Frontal cortex (tissue), 4 donors: ENCODE measurements at places on chromosomes 2 and 18.

DNA sequence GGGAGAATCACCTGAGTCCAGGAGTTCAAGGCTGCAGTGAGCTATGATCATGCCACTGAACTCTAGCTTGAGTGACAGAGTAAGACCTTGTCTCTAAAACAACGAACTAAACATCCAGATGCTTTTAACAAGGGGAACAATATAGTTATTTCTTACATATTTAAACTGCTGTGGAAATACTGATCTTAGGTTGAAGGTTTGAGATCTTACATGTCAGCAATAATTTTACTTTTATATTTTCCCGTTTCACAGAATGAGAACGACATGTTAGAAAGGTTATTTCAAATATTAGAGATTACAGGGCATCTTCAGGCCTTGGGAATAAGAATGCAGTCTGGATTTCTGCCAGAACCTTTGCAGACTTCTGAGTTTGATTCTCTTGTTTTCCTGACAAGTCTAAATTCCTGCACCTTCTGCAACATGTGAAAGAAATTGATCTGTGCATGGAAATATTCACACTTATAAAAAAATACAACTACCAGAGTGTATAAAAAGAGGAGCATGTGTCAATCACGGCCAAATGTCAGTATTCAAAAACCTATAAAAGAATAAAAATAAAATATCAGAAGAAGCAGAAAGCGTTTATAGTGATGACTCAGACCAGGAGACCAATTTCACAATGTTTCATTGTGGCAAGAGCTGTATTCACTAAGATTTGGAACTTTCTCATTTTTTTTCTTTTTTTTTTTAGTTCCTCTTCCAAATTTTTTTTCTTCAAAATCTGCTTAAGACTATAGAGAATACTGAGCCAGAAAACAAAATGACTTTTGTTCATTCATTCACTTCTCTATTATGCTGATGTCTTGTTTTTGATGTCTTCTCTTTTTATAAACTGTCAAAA, 29.6 kb downstream of the COLEC12 start:
- DNase-seq, result no peak

GRCh38 chr2:175853616-175853890, 148.5 kb downstream of the LNPK start:
- no peak for DNase-seq

DNA sequence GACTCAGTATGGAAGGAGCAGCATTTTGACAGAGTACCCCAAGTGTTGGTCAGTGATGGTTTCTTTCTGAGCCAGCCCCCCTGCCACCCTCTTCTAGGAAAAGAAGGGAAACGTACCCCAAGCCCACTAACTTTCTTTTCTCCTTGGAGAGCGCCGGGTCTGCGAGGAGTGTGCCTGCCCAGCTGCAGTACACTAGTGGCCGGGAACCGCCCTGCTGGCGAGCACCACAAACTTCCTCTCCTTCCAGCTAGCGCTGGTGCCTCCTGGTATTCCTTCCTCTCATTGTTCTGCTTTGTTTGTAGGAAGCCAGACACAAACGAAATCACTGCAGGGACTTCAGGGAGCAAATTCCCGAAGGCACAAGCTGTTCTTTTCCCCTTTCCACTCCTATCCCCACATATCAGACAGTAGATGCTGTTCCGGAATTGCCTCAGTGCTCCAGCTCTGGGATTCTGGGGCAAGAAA, 1.8 kb downstream of the CCDC85A start:
- no peak for DNase-seq

DNA sequence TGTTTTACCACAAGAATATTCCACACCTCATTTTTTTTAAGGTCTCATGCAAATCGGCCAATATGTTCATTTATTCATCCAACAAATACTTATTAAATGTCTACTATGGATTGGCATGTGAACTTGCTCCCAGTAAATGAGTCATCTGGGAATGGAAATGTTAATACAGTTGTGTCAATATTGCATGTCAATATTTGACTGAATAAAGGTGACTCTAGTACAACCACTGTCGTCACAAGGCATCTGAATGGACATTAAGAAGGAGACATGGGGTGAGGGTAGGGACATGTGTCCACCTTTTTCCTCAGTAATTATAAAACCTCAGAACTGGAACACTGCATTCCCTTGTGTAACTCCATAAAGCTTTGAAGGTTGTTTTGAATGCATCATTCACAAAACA, 365.4 kb downstream of the ADCYAP1 start:
- DNase-seq, result no peak

DNA sequence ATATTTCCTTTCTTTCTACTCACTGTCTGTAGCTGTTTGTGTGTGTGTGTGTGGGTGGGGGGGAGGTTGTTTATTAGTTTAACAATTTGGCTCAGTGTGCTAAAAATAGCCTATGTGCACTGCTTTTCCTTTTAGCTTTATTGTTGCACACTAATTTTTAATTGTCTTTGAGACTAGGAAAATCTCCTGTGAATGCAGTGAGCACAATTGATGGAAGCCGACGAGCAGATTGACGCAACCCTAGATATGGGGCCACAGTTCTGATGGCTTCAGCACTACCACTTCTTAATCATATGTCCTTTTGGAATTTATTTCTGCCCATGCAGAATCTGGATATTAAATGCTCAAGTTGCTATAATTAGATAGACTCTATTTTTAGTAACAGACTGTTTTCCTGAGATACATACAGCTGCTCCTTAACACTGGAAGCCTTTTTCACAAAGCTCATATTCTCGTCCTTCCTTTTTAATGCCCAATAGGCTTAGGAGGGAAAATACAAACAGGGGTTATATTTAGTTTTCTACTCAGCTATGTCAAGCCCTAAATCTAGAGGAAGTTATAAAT, 109.1 kb downstream of the IRS1 start:
- DNase-seq, result peak; percentile 6

DNA sequence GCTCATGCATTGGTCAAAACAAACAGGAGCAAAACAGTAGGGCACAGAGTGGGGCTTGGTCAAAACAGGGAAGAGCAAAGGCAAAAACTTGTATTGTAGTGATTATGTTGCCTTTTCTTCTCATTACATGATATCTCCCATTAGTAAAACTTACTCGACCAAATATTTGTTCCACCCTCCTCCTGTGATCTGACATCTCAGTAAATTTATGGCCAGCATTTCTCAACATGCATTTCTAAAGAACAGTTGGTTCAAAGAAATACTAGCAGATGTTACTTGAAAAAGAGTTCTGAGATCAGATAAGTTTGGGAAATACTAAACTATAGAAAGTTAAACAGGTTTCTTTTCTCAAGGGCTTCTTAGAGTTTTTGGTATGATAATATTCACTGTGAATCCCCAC, 423.1 kb downstream of the FIGN start:
- DNase-seq, result no peak

DNA sequence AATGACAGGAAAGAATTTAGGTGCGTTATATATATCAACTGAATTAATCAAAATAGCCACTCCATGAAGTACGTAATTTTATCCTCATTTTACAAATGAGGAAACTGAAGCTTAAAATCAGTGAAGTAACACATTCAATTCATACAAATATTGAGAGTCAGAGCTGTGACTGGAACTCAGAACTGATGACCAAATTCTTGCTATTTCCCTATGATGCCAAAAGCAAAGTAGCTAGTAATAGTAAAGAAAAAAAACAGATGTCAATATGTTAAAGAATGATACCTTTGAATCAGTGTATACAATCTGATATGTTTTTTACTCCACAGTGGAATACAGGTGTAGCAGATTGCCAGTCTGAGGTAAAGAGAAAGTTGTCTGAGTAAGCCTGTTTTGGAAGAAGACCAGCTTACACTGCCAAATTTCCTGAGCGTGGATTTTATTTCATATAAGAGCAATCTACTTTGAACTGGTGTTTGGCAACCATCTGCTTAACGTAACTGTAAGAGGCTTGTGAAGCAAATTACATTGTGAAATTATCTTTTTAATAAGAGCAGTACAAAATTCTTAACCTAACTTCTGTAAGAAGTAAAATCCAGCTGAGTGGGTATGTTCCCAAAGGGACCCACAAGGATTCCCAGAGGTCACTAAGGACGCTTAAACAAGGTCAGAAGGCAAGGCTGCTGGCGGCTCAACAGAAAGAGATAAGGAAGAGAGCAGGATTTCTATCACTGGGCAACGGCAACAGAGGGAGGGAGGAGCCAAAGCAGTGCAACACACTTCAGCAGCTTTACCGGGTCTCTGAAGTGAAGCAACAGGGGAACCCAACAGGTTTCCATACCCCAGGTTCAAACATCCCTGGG, 85.6 kb downstream of the IKZF2 start:
- no peak for DNase-seq

DNA sequence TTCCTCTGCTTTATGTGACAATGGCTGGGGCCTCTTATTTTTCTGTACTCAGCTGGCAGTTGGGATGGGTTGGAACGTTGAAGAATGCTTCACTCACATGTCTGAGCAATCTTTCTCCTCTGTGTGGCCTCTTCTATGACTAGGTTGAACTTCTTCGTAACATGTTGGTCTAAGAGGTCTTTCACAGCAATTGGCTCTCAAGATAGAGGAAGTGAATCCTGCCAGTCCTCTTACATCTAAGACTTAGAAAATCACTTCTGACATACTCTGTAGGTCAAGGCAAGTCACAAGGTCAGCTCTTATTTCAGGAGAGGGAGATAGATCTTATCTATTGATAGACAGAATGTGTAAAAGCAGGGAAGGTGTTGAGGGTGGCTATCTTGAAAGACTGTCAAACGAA, 174.1 kb downstream of the NYAP2 start:
- no peak for DNase-seq

DNA sequence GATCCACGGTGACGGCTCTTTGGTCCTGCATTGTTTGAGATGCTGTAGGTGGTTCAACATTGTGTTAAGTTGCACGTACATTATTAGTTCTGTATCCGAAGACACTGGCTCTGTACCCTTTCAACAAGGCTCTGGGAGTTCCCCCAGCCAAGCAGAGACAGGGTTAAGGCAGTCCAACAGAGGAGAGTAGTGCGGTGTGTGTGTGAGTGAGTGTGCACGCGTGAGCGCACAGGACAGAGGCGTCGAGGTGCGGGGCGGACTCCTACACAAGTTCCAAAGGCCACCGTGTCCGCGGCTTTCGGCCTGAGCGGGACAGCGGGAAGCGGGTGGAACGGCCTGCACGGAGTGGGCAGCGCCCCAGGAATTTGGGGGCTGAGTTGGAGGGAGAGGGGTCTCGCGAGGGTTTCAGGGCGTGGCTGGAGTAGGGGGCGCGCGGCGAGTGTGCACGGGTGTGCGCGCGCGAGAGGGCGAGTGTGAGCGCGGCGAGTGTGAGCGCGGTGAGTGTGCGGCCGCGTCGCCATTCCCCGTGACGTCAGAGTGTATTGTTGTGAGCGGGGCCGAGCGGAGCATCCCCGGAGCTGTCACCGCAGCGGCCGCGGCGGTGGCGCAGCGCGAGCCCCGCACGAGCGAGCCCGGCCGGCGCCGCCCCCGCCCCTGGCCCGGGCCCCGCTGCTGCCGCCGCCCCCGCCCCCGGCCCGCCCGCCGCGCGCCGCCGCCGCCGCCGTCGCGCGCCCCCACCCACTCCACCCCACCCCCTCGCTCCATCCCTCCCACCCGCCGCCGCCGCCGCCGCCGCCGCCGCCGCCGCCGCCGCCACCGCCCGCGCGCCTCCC, at the start of gene ASXL3:
Gene ASXL3 (plus strand): TSS at position 535 of the 833 bp plus-strand sequence. CDS start 413 bp downstream, outside the sequence.
- peak; percentile 76 for DNase-seq

DNA sequence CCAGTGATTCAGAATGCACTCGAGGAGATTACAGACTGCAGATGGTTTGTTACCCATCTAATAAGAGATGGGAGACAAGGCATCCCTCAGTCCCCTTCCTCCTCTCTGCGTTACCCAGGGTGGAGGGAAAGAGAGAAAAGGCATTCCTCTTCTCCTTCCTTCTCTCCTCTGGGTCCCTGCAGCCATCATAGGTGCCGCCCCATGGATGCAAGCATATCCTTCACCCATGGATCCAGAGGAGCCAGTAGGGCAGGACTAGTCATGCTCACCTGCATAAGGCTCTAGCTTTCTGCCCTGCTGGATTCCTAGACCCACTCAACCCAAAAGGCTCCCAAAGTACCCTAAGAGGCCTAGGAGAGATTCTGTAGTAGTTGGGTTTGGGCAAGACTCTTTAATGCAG, 20.4 kb downstream of the CMPK2 start:
- no peak for DNase-seq

GRCh38 chr18:2312440-2312839, 258.9 kb downstream of the METTL4 start:
- no peak for DNase-seq

- no peak for DNase-seq
Observed at GRCh38 chr2:225464346-225465025, 65.0 kb downstream of the NYAP2 start.

- no peak for DNase-seq
Observed at GRCh38 chr2:119694845-119695521, 16.0 kb downstream of the TMEM177 start.

DNA sequence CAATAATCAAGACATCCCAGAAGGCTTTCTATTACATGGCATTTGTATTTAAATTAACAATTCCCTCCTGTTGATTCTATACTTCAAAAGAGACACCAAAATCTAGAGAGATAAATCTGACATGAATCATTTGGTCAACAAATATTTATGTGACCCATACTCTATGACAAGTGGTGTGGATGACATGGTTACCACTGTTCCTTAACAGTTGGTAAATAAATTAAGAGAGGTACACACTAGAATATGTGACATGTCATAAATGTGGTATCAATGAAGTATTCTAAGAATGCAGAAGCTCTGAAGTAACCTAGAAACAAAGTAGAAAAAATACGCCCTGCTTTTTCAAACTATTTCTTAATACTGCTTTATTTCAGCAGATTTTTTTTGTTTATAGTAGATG, 255.4 kb downstream of the EXOC6B start:
- no peak for DNase-seq

DNA sequence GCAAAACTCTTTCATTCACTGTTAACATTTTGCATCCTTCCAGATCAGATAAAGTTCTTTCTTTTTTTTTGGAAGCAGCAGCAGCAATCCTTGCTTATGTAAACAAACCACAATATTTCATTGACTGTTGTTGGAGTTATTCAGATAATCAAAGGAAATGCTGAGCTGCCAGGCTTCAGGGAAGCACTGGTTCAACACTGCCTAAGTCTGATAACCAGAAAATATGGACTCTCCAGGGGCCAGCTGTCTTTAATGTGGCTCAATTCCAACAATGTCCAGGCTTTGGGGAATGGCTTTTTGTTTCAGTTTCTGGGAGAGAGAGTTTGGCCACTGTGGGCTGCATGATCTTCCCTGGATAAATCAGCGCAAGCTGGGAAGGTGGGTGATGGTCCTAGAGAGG, 354.3 kb downstream of the AKAIN1 start:
- DNase-seq, result no peak

DNA sequence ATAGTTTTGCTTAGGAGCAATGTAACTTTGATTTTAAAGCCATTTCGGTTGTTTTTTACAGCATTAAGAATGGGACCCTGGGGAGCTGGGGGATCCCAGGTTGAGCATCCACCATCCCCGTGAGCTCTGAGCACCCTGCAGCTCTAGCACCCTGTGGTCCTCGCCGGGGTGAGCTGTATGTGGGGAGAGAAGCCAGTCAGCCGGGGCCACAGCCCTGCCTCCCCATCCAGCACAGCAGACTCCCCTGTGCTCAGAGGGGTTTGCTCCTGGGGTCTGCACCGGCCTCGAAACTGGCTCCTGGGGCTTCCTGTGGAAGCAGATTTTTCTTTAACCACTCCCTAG, 1.3 kb downstream of the COL6A3 start:
- DNase-seq, result no peak

GRCh38 chr18:49227001-49227380, 233.5 kb downstream of the DYM start:
- DNase-seq, result no peak
